Activated T-cell treated with anti-CD3 and anti-CD28 coated beads, Interleukin-2, amount 50 U/mL, for 48 hours (primary cell): ENCODE measurements at places on chromosomes 7 and 10.

DNA sequence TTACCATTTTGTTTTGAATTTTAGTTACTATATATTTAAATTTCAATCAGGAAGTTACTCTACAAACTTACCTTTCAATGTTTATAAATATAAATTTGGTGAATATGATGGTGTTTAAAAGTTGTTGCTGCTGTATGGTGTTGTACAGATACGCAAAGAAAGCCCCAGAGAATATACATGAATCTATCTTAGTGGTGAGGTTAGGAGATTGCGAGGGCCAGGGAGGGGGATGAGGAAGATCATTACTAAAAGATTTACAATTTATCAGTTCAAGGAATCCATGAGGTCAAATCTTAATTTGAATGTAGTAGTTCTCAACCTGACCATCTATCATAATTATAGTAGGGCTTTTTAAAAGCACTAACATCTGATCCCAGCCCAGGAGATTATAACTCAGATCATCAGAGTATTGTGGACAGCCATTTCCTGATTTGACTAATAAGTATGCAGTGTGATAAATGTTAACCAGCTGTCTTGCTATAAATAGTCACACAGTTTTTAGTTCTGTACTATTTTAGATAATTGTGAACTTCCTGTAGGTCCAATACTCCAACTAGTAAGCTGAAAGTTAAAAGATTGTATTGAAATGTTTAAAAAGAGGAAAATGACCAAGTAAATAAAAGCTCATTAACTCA, 23.6 kb downstream of the FAM3C start:
- no peak for DNase-seq

DNA sequence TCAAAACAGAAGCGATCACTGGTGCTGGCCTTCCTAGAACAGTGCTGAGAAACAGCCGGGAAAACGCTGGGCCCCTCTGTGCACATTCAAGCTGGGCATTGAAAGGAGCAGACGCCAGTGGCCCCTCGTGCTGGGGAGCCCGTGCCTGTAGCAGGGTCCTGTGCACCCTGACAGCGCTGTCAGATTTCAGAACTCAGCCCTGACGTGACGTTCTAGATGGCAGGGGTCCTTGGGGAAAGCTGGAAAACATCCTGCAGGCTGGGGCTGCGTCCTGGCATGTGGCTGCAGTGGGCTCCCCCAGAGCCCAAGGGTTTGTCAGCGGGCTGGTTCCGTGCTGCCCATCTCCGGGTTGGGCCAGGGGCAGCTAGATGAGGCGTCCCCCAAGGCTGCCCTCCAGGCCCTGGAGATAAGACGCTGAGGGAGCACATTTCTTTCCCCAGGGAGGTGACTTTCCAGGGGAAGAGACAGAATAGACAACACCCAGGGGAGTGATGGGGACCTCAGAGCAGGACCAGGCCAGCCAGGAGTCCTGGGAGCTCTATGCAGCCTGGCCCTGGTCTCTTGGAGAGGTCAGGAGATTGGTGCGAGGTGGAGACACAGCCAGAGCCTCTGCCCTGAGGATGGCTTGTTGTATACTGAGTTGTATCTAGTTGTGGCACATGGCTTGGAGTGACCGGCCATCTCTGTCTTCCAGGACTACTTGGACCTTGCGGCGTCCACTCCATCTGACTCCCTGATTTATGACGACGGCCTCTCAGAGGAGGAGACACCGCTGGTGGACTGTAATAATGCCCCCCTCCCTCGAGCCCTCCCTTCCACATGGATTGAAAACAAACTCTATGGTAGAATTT, 12.1 kb upstream of the CSGALNACT2 start:
- peak; percentile 15 for DNase-seq

DNA sequence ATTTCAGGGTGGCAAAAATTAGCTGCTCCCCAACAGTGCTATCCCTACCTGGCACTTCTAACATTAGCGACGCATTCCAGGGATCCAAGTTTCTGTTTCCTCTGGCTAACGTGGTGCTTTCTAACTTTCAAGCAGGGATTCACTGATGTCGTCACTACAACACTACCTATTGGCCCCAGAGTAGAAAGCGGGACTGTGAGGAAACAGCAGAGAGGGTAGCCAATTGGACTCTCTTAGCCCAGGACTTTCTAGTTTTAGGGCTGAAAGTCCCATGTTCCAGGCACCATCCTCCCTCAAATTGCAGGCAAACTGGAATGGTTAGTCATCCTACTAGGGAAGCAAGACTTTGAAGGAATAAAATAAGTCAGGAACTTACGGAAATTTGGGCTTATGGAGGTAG, 89.3 kb upstream of the AGK start:
- DNase-seq = no peak

GRCh38 chr7:105830405-105831301, 45.7 kb downstream of the ATXN7L1 start:
- no peak for DNase-seq

DNA sequence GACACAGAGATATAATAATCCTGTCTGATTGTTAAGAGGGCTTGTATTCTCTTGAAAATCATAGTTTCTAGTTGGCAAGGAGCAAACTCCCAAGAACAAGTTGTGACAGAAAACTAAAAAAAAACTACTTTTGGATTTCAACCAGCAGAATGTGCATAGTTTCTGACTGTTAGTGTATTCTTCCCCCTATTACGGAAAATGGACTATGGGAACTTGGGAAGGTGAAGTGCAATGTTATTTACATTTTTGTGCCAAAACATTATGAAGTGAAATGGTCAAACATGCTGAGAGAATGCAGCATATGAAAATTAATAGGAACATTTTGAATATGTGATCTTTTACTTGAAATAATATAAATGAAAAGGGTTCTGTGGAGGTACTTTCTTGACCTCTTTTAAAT, 660.8 kb downstream of the SUGCT start:
- no peak for DNase-seq

DNA sequence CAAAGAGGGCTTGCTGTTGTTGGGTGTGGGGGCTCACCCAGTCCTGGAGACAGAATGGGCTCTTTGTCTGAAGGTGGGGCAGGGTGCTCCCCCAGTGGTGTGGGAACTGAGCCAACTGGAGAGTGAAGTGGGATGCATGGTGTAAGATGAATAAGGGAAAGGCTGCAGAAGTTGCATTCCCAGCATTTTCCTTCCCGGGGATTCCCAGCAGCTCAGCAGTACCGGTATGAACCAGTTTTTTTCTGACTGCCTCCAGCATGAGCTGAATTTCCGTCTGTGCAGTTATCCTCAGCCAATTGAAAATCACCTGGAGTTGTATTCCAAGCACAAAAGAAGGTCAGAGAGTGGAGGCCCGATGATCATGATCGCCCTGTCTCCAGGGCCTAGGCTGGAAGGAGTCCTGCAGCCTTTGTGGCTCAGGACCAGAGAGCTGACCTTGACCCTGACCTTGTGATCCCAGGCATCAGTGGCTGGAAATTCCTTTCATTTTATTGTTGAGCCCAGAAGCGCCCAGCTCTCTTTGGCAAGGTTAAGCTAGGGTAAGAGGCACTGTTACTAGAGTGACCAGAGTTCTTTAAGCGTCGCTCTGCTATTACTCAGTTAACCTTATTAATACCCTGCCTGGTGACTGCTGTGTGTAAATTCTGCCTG, 33.4 kb downstream of the OGDH start:
- peak; percentile 27 for DNase-seq

- no peak for DNase-seq
Measured at GRCh38 chr7:150335108-150335773, 6.2 kb downstream of the RARRES2 start.

GRCh38 chr10:7186387-7187018, 224.3 kb downstream of the SFMBT2 start:
- peak; percentile 26 for DNase-seq
